ENCODE measurements at places on chromosomes 5 and 9. TPM values are rescaled to one million over a fixed set of nuclear protein-coding genes. Genes with fewer than 3 reads are reported as not detected.

The FSD1L gene
- 1.5 TPM for polyA plus RNA-seq

The DDX4 gene
- not detected for polyA plus RNA-seq

The RASEF gene
- not detected for polyA plus RNA-seq

The C5orf34 gene
- polyA plus RNA-seq = 0.17 TPM

The SHC3 gene
- polyA plus RNA-seq = not detected

The MVB12B gene
- 3.5 TPM for polyA plus RNA-seq

The CD274 gene
- 0.28 TPM for polyA plus RNA-seq

The PCDHGB2 gene
- not detected for polyA plus RNA-seq

The CACNA1B gene
- not detected for polyA plus RNA-seq

The PCDHGA4 gene
- polyA plus RNA-seq = not detected

The F2RL2 gene
- not detected for polyA plus RNA-seq

The GNE gene
- 4.5 TPM for polyA plus RNA-seq

The FOXI1 gene
- not detected for polyA plus RNA-seq

The ENG gene
- 15.7 TPM for polyA plus RNA-seq

The IFNA2 gene
- not detected for polyA plus RNA-seq
